Nephron progenitor cell (in vitro differentiated cells): ENCODE measurements at places on chromosomes 7 and 10.

GRCh38 chr7:12323415-12323814 lies 80.2 kb downstream of the VWDE start:
- no peak for DNase-seq

DNA sequence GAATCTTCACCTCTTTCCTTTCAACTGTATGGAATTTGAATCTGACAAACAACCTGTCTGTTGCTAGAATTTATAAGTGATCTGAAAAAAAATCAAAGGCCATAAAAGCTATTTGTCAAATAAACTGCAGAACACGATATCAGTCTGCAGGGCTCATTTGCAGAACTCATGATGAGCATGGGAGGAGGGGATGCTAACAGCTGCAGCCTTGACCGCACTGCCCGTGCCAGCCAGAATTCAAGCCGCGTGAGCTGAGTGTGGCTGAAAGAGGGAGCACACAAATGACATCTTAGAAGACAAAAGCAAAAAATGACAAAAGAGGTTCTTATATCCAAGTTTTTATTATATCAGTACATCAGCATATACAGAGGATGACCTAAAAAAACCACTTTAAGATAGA lies 15.7 kb downstream of the LRRTM3 start:
- DNase-seq: no peak

- DNase-seq: no peak
These were observed 38.2 kb downstream of the RBM20 start for GRCh38 chr10:110682348-110682747.

DNA sequence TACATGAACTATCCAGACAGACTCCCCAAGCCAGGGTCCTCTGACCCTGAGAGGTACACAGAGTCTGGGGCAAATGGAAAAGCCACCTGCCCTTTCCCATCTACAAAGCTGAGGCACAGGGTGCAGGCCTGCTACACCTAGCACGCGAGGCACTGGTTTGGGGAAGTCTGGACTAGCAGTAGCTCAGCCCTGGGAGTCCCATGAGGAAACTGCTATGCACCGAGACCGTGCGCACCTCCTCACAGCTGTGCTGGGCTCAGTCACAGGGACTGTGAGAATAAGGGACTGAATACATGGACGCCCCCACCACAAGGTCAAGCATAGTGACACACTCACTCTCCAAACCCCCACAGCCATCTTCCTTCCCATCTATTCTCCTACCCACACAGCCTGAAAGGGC lies 8.2 kb downstream of the MAT1A start:
- DNase-seq: no peak

- DNase-seq: no peak
These were observed 1.2 kb downstream of the UBE3C start for GRCh38 chr7:157139810-157140510.

DNA sequence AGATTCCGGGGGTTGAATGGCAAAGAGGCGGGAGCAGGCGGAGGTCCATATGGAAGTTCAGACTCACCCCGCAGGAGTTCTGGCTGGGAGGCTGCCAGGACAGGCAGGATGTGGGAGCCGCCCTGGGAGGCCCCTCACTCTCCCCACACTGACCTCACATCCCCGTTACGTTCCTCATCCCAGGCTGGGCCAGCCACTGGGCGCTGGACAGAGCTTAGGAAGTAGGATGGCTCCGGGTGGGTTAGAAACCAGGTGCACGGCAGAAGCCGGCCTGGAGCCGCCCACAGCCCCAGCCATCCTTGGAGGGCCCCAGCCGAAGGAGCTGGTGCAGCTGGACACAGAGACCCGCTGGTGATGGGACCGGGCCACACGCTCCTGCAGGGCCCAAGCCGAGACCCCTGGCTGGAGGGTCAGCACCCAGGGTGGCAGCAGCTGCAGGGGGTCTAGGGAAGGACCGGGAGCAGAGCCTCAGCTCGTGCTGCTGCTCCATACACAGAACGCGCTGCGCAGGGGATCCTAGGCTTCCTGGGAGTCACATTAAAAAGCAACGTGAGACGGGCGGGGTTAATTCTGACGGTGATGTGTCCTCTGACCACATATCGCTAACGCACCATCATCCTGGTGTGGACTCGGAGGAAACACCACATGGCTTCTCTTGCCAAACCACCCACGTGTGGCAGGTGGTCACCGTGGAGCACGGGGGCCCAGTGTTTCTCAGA lies 98.6 kb upstream of the DIP2C start:
- no peak for DNase-seq

DNA sequence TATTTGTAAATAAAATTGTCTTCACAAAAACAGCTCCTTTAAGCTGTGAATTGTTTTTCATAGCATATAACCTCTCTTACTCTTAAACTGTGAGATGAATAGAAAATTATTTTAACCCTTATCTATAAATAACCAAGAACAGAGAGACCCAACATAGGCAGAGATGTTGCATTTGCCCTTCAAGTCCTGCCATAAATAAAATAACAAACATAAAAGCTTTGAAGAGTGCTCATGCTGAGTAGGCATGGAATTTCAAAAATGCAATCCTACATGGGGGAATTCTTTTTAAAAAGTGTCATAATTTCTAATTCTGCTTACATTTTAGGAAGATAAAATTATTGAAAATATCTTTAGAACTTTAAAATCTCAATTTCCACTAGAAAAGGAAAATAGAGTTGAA lies 124.1 kb upstream of the FERD3L start:
- DNase-seq: no peak

- DNase-seq: no peak
These were observed 17.6 kb downstream of the SLC26A4 start for GRCh38 chr7:107678110-107678753.

DNA sequence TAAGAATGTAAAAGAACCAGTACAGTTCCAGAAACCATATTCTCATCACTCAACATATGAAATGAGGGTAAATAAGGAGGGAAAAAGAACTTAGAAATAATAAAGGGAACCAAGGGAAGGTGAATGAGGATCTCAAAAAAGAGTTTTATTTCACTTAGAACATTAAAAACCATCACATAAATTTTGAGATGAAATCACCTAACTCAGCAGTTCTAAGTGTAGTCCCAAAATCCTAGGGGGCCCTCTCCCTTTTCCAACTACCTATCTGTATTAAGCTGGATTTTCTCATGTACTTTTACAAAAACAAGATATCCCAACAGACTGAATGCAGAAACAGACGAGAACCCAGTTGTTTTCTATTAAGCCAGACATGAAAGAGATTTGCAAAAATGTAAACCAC lies 3.2 kb downstream of the ZCWPW1 start:
- no peak for DNase-seq
